ENCODE measurements at places on chromosomes 7 and 10.
A peak's percentile ranks its signal among the peaks of the same experiment; 100 is the strongest.

GRCh38 chr7:39504963-39505362 is 61.2 kb upstream of the YAE1 start:
- no peak for DNase-seq

DNA sequence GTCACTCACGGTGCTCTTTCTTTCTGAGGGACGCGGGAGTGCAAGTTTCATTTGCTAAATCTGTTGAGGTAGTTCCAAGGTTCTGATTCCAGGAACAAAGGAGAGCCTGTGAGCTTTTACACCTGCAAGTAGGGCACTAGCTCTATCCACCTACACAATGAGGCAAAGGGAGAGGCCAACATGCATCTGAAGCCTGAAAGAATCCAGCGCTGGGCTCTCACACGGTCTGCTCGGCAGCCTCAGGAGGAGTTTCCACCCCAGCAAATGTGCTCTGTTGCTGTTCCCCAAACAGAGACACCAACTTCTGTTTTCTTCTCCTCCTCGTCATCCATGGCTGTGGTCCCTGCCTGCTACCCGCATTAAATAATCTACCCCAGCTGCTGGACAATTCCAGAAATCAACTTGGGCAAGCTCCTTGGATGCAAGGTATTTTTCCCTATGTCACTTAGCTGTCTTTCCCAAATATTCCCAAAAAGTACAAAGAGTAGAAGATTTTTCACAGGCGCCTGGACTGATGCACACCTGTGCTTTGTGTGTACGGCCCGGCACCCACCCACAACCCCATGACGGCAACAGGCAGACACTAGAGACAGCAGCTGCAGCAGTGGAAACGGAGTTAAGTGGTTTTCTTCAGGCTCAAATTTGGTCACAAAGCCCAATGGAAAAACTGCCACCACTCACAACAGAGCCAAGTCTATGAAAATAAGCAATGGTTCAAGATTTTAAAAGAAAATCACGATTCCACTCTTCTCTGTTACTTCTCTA is 176.8 kb downstream of the ZMYND11 start:
- no peak for DNase-seq

DNA sequence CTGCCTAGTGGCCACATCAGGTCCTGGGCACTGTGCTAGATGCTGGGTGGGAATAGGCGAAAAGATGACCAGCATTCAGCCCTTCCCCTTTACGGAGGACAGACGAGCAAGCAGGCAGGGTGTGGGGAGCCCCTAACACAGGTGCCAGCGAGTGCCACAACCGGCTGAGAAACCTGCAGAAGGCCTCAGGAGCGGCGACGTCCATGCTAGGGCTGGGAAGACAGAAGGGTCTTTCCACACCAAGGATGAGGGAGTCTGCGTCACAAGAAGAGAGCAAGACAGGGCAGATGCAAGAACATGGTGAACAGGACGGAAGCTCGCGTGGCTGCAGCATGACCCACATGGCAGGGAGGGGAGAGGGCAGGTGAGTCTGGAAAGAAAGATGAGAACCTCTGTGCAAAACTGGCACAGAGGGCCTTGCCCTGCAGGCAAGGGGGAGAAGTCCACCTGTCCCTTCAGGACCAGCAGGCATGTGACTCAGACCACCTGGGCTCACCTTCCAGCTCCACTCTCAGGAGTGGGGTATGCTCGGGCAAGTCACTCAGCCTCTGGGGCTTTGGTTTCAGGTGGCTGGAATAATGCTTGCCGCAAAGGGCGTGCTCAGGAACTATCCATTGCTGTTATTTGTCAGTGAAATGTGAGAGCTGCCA is 36.6 kb downstream of the KCNH2 start:
- DNase-seq: no peak

GRCh38 chr7:32217341-32218153 is 147.3 kb upstream of the PDE1C start:
- no peak for DNase-seq

- no peak for DNase-seq
Observed at GRCh38 chr7:72476608-72477305, 64.6 kb upstream of the CALN1 start.

- no peak for DNase-seq
Observed at GRCh38 chr10:123781956-123782500, 109.6 kb downstream of the CPXM2 start.

DNA sequence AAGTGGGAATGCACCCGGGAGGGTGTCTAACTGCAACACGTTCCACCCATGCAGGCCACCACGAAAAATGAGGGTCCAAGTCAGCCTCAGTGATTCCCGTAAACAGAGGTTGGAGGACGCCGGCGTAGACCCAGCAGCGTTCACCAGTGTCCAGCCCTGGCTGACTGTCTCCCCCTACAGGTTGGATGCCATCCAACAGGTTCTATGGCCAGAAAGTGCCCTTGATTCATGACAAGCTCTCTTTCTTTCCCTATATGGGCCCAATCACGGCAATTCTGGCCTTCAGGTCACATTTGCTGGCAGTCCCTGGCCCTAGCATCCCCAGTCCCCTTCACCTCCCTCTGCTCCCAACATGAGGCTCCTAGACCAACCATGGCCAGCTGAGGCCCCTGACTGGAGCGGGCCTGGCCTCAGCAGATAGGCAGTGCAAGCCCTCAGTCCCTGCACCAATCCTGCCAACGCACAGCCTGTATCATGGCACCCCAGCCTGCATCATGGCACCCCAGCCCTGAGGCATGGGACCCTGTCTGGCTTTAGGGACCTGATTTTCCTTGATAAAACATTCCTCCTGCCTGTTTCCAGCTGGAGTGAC is 227.4 kb downstream of the GRID1 start:
- peak; percentile 46 for DNase-seq

GRCh38 chr10:71064413-71065118 is 147.8 kb upstream of the UNC5B start:
- no peak for DNase-seq

GRCh38 chr10:135132-135600 is at the start of gene ZMYND11:
ZMYND11 (plus strand) TSS chr10:135455; CDS start chr10:180013, 44,558 bp downstream.
- peak; percentile 47 for DNase-seq

GRCh38 chr7:155071121-155071651 is 1.1 kb downstream of the HTR5A start:
- no peak for DNase-seq

Data from 8988T (cell line).